Kasumi-1 (cell line): ENCODE measurements at places on chromosomes 16 and 17.

DNA sequence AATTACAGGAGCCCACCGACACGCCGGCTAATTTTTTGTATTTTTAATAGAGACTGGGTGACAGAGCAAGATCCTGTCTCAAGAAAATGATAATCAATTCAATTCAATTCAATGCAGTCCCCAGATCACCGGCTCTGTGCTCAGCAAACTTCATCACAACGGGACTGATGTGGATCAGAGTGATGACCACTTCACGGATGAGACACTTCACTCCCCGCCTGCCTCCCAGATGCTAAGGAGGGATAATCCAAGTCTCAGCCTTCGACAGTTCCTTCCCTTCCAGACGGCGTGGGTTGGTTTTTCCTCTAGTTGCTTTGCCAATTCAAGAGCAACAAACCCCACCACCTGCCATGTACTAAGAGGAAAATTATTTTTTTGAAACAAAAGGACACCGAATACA, 93.8 kb downstream of the ZDHHC7 start:
- no peak for DNase-seq

- no peak for DNase-seq
These were observed 101.6 kb upstream of the CES5A start for GRCh38 chr16:55976815-55977214.

DNA sequence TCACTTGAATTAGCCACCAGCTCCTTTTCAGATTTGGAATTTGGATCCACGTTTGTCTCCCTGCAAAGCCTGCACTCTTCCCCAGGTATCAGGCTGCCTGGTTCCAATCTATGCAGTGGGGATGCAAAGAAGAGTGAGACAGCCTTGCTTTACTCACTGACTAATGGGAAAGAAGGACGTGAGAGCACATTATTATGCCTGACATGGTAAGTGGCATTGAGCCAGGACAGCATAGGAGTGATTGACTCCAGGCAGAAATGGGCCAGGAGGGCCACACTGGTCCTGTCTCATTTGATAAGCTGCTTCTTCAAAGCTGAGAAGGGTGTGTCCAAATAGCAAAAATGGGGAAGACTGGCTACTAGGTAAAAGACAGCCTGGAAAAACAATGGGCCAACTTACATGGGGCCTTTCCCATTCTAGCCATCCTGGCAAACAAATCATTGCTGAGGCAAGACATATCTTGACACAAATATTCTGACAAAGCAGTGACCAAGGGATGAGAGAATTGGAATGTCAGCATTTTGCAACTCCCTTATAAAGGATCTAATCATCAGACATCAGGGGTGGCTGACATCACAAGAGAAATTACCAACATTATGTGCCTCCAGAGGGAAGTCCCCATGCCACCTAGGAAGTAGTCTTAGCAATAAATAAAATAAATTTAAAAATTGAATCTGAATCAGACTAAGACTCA, 38.6 kb downstream of the CDH11 start:
- no peak for DNase-seq

GRCh38 chr17:17206913-17207335, 791 bp upstream of the PLD6 start:
- DNase-seq, result no peak

GRCh38 chr16:74718741-74719610, 18.3 kb upstream of the MLKL start:
- no peak for DNase-seq

DNA sequence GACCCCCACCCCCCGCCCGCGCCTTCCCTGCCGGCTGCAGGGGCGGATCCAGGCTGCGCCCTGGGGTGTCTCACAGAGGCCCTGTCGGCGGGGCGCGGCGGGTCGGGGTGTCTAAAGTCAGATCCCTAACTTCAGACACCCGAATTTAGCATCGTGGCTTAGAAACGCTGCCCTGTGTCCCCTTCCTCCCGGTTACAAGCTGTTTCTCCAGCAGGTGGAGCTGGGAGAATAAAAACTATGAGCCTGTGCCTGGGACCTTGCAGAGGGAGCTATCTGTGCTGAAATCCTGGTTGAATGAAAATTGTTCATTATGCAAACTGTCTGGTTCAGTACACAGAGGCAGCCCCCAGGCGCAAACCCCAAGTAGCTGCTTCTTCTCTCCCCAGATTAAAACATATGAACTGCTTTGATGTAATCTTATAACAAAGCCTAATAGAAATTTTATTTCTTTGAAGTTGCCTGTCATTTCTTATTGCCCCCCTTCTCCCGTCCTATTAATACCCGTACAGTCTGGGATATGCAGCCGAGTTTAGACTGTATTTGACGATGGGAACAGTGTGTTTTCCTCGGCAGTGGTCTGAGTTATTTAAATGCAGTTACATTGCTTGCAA, 79.0 kb downstream of the RPA1 start:
- peak; percentile 78 for DNase-seq

GRCh38 chr17:82647593-82648164, 565 bp downstream of the WDR45B start:
- DNase-seq, result no peak

- no peak for DNase-seq
These were observed 2.0 kb downstream of the DYNLL2 start for GRCh38 chr17:58085039-58085715.

GRCh38 chr17:27868565-27868964, 24.6 kb downstream of the LYRM9 start:
- DNase-seq, result no peak

- no peak for DNase-seq
These were observed 47.1 kb downstream of the SPACA3 start for GRCh38 chr17:33038740-33039139.

- DNase-seq, result no peak
These were observed 64.7 kb downstream of the TOM1L2 start for GRCh38 chr17:17907469-17907868.

DNA sequence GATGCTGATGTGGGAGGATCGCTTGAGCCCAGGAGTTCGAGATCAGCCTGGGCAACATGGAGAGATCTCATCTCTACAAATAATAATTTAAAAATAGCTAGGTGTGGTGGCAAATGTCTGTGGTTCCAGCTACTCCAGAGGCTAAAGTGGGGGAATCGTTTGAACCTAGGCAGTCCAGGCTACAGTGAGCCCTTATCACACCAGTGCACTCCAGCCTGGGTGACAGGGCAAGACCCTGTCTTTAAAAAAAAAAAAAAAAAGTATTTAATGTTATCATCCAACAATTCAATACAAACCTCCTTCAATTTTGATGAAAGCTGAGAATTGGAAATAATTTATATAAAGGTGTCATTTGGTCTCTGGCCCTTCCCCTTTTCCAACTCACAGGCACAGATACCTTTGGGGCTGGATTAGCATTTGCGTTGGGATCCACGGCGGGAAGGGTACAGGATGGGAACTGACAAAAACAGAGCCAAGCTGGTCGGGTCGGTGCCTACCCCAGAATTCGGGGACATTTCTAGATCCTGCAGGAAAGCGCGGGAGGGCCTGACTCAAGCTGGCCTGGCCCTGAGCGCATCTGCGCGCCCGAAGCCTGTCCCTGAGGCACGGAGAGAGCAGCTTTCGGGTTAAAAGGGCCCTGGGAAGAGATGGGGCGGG, 860 bp upstream of the DCAF7 start:
- peak; percentile 59 for DNase-seq

- no peak for DNase-seq
These were observed 3.5 kb downstream of the PABPN1L start for GRCh38 chr16:88862968-88863367.

DNA sequence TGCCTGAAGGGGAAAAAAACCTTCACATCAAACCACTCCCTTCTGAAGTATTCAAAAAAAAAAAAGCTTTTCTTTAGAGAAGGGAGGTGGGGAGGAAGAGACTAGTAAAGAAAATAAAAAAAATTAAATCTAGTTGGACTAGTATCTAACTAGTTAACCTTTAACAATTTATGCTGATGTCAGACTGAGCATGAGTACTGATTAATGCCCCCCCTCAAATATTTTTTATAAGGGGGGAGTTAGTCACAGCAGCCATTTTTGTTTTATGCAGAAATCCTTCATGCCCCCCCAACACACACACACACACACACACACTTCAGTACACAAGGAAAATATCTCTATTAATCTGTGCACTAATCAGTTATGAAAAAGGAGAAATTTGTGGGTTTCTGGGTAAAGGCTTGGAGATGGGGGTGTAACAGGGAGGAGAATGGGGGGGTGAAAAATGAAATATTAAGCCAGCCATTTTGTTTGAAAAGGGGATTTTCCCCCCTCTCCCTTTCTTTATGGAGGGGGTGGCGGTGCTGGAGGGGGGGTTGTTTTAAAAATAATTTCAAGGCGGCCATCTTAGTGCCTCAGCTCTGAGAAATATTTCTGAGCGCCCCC, 4.7 kb upstream of the CHD3 start:
- DNase-seq, result no peak

- DNase-seq, result peak; percentile 23
These were observed 13.1 kb downstream of the SLC38A8 start for GRCh38 chr16:84029297-84030047.

- DNase-seq, result no peak
These were observed 1393.3 kb downstream of the CDH8 start for GRCh38 chr16:60642956-60643355.

- DNase-seq, result no peak
These were observed 21.2 kb downstream of the CARHSP1 start for GRCh38 chr16:8847623-8848022.

DNA sequence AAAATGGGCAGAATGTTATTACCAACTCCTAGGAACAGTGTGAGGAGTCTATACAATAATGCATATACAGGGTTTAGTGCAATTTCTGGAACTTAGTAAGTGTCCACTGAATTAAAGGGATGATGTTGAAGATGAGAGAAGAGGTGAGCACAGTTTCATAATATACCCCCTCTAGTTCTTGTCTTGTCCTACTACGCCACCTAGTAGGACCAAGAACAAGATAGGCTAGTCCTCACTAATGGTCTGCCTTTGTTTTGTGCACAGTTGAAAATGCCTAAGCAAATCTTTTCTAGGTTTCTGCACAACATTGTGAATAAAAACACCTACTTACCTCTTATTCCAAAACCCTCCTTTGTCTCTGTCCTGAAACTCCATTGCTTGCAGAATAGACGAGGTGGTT, 670.2 kb downstream of the CDH8 start:
- DNase-seq, result no peak

DNA sequence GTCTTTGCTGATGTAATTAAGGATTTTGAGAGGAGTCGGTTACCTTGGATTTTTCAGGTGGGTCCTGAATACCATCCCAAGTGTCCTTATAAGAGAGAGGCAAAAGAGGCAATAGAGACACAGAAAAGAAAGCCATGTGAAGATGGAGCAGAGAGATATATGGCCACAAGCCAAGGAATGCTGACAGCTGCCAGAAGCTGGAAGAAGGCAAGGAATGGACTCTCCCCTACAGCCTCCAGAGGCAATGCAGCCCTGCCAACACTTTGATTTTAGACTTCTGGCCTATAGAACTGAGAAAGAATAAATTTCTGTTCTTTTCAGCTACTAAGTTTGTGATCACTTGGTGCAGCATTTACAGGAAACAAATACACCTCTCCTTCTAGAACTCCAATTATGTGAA, 8.2 kb upstream of the RNFT1 start:
- DNase-seq, result no peak

GRCh38 chr16:12242516-12242915, 266.0 kb downstream of the SNX29 start:
- DNase-seq, result no peak

DNA sequence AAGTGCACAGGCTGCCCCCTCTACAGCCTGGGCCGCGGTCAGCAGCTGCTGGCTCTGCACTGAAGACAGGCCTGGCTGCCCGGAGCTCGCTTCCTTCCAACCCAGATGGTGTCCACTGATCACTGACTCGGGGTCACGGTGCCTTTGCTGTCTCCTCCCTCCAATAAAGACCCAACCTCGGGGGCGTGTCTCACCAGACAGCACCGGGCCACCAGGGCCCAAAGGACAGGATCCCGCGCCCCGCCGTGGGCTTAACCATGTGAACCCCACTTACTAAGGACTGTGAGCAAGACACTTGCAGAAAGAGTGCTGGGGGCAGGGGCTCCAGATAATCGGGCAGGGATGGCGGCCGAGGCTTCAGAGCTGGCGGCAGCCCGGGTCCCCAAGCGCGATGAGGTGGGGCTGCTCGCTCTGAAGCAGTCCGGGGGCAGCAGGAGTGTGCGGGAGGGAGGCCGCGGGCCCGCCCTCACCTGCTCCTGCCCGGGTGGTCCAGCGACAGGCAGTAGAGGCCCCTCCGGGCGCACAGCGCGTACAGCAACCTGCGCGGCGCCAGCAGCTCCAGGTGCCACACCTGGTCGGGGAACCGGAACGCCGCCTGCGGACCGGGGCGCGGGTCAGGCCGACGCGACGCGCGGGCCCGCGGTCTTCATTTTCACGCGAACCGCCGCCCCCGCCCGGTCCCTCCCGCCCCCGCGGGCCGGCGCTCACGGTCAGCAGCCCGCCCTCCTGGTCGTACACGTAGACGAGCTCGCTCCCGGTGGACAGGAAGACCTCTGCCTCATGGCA, 502 bp downstream of the FAAP100 start:
- DNase-seq, result no peak

DNA sequence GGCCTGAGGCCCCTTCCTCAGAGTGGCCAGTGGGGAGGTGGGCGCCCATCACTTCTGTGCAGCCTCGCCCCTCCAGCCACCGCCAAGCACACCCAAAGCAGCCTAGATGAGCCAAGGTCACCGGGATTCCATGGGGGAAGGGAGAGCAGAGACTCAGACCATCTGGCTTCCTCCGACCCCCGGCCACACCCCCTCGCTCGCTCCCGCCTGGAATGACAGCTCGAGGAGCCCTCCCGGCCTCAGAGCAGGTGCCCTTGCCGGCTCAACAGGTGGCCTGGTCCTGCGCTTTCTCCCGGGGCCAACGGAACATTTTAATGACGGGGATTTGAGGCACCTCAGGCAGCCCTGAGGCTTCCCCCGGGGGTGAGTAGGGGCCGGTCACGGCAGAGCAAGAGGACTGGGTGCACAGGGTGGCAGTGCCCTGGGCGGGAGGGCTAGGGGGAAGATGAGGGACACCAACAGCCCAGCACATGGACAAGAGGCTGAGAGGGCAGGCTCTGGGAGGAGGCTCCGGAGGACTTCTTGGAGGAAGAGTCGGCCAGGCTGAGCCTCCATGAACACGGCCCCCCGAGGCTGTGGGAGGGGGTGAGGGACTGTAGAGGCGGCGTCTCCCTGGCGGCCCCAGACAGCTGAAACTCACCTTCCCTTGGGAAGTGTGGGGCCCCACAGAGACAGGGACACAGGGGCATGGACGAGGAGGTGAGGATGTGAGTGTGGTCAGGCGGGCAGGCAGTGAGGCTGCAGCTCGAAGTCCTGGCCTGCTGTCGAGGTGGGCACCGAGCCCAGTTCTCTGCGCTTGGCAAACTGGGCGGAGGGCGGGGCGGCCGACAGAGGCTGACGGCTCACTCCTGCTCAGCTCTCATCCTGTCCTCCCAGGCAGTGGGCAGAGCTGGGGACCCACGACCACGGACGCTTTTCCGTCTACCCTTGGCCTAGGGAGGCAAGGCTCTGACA, 12.5 kb upstream of the C1QTNF8 start:
- no peak for DNase-seq
